Activated T-cell treated with anti-CD3 and anti-CD28 coated beads for 24 hours (primary cell): ENCODE measurements at places on chromosomes 13 and 19.

DNA sequence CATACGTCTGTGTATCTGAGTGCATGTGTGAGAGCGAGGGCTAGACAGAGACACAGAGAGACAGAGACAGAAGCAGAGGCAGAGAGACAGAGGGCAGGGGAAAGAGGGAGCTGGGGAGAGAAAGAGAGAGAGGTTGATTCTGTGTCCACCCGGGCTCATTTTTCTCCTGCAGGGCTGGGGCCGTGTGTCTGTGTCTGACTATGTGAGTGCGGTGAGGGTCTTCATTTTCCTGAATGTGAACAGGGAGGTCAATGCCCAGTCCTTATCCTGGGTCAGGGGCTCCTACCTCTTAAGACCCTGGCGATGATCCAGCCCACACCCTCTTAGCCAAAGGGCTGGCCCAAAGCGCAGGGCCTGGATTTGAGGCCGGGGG lies 17.7 kb downstream of the LRRC4B start:
- DNase-seq, result no peak

- no peak for DNase-seq
Measured at GRCh38 chr13:65236841-65237418, 1993.2 kb downstream of the PCDH9 start.

GRCh38 chr13:104757712-104758111 lies 1691.5 kb upstream of the SLC10A2 start:
- no peak for DNase-seq

DNA sequence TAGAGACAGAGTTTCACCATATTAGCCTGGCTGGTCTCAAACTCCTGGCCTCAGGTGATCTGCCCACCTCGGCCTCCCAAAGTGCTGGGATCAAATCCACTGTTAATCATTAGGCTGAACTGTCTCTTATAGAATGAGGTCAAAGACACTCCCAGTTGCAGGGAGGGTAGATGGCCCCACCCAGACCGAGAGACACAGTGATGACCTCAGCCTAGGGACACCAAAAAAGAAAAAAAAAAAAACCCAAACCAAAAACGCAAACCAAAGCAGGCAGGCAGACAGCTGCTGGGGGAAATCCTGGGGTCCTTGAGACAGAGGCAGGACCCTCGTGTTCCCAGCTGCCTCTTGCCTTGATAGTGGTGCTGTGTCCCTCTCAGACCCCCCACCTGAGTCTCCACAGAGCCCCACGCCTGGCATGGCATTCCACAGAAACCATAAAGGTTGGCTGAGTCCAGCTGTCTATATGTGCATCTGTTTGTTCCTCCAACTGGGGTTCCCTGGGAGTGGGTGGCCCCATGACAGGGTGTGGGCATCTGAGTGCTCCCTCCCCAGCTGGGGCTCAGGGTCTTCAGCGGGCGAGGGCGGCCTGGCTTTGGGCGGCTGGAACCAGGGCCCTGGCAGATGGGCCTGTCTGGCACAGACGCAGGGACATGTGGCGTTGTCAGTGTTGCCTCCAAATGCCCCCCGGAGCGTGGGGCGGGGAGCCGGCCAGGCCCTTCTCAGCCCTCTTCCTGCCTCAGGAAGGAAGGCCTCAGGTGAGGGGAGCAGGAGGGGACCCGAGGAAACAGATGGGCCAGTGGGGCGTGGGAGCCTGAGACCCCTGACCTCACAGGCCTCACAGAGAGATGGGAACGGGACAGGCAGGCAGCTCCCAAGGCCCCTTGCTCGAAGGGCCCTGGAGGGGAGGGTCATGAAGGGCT lies 5.2 kb downstream of the DAND5 start:
- DNase-seq, result no peak

- DNase-seq, result no peak
Measured at GRCh38 chr13:28485996-28486543, 8.9 kb downstream of the FLT1 start.

DNA sequence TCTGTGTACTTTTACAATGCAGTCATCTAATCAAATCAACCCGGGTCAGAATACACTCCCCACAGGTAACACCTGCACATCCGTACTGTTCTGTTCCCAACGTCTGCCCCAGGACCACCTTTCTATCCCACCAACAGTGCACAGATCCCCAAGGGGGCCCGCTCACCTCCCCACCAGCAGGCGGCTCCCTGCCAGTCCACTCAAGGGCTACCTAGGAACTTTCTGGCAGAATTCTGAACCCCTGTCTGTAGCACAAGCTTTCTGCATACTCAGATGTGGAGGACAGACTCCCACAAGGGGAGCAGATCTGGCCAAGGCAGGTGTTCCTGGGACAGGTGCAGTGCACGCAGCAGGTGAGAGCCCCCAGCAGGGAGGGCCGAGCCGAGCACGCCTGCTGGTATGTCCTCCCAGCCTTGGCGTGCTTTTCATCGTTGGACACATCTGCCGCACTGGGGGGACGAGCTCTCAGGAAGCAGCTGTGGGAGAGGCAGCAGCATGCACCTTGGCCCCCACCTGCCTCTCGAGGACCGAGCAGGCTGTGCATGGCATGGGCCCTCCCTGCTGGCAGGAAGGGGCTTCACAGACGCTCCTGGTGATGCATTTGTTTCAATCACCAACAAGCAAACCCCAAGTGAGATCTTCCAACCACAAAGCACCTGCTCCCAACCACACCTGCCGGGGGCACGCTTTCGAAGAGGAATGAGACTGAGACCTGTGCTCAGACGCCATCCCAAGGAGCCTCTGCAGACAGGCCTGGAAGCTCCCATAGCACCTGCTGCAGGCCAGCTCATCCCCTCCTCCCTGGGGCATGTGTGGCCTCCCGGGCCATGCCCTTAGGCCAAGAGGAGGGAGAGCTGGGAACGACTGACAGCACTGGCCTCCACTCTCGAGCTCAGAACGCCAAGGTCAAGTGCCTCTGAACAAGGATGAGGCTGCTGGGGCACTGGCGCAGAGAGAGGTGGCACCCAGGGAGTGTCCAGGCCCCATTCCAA lies 35.9 kb downstream of the RAB20 start:
- no peak for DNase-seq

- no peak for DNase-seq
Measured at GRCh38 chr13:20544201-20544923, 18.7 kb upstream of the CRYL1 start.

DNA sequence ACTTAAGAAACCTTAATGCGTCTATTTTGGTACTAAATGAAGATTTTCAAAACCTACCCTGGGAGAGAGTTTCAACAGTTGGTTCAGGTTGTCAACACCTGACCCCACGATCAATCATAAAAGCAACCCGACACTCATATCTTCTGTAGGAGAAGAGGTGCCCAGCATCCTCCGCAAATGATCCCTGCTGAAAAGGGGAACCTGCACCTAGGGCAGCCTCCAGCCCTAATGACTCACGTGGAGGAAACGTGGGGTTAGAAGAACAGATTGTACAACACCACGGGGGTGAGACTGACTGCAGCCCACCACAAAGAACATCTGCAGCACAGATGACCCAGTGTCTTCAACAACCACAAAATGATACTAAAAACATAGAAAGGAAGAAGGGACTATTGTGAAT lies 116.3 kb downstream of the RAB20 start:
- no peak for DNase-seq

GRCh38 chr13:33388286-33388998 lies 102.9 kb upstream of the STARD13 start:
- DNase-seq, result no peak

DNA sequence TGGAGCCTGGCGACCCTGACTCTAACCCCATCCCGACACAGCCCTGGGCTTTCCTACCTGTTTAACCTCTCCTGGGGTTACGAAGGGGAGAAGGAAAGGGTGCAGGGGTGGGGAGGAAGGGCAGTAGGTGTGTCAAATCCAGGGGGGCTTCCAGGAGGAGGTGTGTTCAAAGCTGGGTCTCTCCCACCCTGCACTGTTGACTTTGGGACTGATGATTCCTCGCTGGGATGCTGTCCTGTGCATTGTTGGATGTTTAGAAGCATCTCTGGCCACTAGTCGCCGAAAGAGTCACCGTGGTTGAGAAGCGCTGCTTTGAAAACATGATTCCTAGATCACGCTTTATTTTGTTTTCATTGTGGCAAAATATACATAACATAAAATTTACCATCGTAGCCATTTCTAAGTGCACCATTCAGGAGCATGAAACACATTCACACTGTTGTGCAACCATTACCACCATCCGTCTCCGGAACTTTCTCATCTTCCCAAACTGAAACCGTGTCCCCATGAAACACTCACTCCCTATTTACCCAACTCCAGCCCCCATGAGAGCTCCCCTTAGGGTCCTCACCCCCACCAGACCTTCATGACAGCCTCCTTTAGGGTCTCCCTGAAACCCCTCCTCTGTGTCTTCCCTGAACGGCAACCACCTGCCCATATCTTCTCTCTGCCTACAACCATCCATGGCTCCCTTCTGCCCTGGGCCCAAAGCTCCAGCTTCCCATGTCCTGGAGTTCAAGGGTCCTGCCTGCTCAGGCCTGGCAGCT lies 4.4 kb upstream of the FCER2 start:
- no peak for DNase-seq
